ENCODE measurements at places on chromosomes 7 and 10.

GRCh38 chr10:88071879-88072278, 208.5 kb downstream of the PTEN start:
- DNase-seq: no peak

GRCh38 chr7:28107960-28108359, 72.6 kb downstream of the JAZF1 start:
- DNase-seq: no peak

DNA sequence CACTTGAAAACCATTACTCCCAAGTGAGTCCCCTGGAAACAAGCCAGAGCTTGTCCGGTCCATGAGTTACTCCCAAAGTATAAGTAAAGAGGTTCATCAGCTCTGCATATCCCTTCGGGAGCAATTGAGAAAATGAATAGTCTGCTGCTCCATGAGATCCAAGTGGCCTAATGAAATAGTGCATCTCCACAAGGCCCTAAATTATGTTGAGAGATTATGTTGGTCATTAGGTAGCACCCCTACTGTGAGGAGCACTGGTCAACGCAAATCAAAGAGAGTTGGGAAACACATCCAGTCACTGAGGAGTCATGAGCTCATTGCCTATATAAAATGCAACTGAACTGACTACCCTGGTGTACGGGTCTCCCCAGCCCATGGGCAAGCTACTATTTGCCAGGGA, 205.5 kb upstream of the AOAH start:
- no peak for DNase-seq

GRCh38 chr10:75099952-75100763, 11.3 kb upstream of the SAMD8 start:
- DNase-seq: peak; percentile 53

DNA sequence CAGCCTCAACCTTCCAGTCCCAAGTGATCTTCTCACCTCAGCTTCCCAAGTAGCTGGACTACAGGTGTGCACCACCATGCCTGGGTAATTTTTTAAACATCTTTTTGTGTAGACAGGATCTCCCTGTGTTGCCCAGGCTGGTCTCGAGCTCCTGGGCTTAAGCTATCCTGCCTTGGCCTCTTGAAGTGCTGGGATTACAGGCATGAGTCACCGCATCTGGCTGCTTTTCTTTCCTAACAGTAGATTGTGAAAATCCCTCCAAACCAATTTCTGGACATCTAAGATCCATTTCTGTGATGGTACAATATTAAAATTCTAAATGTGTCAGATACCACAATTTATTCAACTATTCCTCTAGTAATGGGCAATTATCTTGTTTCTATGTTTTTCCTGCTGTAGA, 38.7 kb downstream of the RAB18 start:
- DNase-seq: no peak

GRCh38 chr7:143299346-143299745, 11.2 kb downstream of the CASP2 start:
- no peak for DNase-seq

GRCh38 chr7:739455-739982, 12.4 kb upstream of the PRKAR1B start:
- no peak for DNase-seq

- no peak for DNase-seq
These were observed 23.4 kb downstream of the SMURF1 start for GRCh38 chr7:99120501-99120900.

DNA sequence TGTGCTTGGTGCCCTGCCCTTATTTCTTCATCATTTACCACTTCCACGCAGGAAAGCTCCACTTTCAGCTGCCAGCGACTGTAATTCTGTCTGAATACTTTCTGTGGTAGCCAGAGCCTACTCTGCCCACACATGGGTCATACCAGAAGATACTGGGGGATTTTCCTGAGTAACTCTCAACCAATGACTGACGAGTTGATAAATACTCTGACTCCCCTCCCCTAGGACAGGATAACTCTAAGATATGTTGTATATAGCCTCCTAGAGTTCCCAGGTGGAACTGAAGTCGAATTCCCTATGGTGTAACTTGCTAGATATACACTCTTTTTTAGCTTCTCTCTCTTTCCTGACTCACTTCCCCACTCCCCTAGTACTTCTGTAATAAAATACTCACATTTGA, 29.8 kb downstream of the SEM1 start:
- DNase-seq: no peak

- DNase-seq: no peak
These were observed 143.0 kb downstream of the STK31 start for GRCh38 chr7:23852988-23853387.

DNA sequence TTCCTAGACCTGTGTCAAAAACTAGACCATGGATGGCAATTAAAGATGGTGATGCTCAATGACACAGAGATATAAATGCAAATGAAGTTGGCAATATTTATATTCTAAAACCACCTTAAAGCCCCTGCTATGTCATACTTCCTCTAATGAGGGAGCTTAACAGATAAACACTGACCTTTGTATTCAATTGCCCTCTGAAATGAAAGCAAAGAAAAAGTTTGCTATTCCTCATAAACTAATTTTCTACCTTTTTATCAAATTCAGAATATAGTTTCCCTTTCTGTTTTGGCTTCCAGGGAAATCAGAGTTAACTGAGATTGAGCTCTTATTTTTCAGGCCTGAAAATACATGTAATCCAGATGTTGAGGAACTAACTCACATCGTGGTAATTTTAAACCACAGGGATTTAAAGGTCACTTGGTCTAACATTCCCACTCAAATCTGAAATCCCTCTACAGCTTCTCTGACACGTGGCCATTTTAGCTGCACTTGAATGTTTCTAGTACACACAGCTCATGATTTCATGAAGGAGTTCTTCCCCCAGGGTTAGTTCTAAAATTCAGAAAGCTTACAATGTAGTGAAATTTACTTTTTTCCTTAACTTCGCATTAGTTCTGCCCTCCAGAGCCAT, 37.9 kb upstream of the ABCB5 start:
- DNase-seq: no peak

DNA sequence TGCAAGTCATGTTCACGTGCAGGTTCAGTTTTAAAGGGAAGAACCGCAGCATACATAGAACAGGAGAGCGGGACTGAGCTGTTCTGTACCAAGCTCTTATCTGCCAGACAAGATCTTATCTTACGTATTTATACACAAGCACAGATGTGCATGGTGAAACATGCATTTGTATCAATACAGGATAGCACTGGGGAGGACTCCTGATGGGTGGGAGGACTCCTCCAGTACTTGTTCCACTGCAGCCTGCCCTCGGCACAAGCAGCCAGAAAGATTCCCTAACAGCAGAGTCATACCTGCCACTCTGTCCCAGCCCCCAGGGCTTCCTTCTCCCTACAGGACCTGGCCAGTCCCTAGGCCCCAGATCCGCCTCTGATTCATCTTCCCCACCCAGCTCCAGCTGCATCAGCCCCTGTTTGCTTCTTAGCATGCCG, 13.2 kb upstream of the PRKCQ start:
- no peak for DNase-seq

GRCh38 chr7:25287291-25287690, 59.0 kb upstream of the NPVF start:
- DNase-seq: no peak

DNA sequence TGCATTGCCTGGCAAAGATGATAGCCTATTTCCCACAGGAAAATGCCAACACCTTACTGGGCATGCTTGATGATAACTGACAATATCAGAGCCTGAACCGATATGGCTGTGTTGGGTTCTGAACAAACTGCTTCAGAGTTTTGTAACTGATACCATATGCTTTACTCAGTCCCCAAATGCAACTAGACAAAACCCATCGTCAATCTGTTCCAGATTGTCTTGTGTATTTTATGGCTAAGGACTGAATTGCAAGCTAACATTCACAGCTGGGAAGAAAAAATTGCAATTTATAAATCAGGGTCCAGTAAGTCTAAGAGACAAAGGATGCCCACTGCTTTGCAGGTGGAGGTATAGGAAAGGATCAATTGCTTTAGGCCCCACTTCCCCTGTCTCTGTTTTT, 116.8 kb upstream of the WNT16 start:
- no peak for DNase-seq

GRCh38 chr10:83698899-83699298, 440.4 kb upstream of the GHITM start:
- no peak for DNase-seq

GRCh38 chr7:55005241-55005851, 13.5 kb upstream of the EGFR start:
- DNase-seq: no peak

GRCh38 chr10:33279811-33280602, 54.5 kb downstream of the NRP1 start:
- no peak for DNase-seq

DNA sequence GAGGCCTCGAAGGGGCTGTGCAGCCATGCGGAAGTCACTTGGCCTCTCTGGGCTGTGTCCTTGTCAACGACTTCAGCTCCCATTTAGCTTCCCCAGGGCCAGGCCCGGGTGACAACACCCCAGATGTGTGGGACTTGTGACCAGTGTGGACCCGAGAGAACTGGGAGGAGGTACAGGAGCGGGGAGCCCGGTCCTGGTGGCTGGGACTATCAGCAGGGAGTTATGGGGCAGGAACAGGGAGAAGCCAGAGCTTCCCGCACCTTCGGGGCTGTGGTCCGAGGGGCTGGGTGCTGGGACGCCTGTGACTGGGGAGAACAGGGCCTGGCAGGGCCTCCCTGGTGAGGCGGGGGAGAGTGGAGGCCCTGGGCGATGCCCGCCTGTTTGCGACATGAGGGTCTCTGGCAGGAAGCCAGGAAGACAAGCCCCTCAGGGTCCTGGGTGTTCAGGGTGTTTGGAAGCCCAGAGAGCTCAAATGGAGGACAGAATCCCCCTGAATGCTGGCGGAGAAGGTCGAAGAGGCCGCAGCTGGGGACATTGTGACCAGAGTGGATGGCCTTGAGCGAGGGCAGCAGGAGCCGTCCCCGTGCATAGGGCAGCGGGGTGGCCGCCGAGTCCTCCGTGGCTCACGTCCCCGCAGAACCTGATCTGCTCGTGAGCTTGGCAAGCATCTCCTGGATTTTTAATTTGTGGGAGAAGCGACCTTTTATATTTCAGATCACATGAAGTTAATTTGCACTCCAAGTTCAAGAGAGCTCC, 30.0 kb upstream of the PSMG3 start:
- DNase-seq: no peak

DNA sequence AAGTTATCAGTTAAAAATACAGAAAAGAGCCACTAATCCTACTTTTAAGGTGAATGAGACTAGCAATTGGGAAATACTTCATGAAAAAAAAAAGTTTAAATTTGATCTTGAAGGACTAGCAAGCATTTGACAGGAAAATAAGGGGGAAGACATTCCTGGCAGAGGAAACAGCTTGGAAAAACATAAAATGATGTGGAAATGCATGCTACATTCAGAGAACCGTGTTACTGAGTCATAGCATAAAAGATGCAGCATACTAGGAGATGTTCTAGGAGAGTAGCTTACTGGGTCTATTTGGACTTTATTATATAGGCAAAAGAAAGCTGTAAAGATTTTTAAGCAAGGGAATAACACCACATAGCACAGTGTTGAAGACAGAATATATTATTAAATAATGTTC, 108.6 kb upstream of the COL1A2 start:
- DNase-seq: no peak

GRCh38 chr7:101896941-101897340, 79.5 kb downstream of the CUX1 start:
- DNase-seq: no peak

DNA sequence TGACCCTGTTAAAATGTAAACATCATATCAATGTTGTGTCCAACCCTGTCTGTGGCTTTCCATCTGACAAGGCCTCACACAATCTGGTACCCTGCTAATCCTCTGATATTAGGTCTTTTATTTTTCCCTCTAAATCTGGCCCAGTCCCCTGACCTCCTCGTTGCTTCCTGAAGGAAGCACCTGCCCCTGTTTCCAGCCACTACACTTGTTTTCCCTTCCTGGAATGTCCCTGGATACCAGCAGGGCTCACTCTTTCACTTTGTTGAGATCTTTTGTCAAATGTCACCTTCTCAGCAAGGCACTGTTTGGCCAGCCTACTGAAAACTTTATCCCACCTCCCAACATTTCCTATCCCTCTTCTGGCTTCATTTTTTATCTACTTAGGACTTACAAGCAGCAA, 2.1 kb downstream of the SAMD9L start:
- DNase-seq: no peak

GRCh38 chr10:106242301-106242700, 922.2 kb downstream of the SORCS1 start:
- no peak for DNase-seq

DNA sequence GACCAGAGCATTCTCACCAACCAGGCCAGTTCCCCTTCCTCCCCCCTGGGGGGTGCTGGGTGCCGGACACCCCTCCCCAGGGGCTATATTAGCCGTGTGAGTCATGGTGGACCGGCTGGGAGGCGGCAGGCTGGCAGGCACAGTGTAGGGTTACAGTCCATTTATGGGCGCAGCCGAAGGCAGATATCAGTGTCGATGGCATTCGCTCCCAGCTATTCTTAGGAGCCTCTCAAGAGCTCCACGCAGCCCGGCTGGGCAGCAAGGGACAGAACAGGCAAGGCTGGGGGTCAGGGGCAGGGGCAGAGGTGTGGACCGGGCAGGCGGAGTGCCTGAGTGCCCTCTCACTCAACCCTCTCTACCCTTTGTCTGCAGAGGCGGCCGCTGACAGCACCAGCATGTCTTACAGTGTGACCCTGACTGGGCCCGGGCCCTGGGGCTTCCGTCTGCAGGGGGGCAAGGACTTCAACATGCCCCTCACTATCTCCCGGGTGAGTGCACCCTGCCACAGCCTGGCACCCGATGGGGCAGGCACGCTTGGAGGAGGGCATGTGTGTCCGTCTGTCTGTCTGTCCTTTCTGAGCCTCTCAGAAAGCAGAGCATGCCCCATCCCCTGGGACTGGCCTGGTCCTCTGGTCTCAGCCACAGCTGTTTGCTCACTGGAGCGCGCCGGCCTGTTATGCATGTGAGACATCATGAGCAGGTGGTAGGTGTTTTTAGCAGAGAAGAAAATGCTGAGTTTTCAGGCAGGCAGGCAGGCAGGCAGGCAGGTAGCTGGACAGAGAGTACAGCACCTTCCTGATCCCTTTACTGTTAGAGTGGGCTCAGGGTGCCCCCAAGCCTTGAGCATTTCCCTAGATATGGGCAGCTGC, at the start of gene LDB3:
Gene LDB3, plus strand, starts transcription at position 215 of the 869 bp plus-strand sequence. Its CDS starts 181 bp downstream, at position 396.
- DNase-seq: no peak
